ENCODE measurements at places on chromosomes 2 and 18.

DNA sequence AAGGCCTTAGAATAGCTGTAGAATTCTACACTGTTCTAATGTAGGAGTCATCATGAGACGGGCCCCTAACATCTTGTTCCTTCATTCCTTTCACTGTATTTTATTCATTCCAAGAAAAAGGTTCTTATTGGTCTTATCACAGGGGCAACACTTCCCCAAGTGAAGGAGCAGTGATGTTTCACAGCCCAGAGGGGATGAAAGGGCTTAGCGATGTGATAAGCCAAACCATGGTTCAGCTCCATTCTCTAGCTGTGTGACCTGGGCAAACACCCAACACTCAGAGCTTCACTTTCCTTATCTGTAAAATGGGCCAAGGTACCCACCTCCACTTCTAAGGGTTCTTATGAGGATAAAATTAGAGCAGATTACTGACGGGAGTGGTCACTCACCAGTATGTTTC lies 25.4 kb upstream of the HS6ST1 start:
- DNase-seq = no peak

GRCh38 chr2:143263066-143263625 lies 133.9 kb downstream of the ARHGAP15 start:
- DNase-seq = no peak

- DNase-seq = no peak
Measured at GRCh38 chr2:30218338-30218713, 13.0 kb upstream of the LBH start.

- DNase-seq = no peak
Measured at GRCh38 chr2:212173756-212174510, 364.7 kb downstream of the ERBB4 start.

- no peak for DNase-seq
Measured at GRCh38 chr2:157427003-157427921, 16.6 kb downstream of the CYTIP start.

DNA sequence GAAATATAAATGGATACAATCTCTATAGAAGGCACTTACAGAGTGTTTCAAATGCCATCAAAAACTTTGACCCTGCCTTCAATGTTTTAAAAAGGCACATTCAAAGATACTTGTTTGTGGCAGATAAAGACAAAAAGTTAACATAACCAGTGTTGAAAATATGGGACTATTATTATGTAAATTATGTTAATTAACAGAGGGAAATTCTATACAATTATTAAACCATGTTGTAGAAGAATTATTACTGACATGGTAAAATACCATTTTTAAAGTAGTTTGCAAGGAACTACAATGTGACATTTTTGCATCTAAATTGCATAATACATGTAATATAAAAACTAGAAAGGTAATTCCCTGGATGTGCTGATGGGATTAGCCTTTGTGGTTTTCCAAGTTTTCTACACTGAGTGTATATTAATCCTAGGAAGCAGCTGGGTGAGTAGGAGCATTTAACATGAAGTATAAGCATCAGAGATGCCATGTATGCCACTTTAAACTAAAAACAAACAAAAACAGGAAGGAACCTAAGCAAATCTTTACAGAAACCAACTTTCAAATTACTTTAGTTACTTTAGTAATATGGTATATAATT lies 21.7 kb downstream of the MIB1 start:
- no peak for DNase-seq

DNA sequence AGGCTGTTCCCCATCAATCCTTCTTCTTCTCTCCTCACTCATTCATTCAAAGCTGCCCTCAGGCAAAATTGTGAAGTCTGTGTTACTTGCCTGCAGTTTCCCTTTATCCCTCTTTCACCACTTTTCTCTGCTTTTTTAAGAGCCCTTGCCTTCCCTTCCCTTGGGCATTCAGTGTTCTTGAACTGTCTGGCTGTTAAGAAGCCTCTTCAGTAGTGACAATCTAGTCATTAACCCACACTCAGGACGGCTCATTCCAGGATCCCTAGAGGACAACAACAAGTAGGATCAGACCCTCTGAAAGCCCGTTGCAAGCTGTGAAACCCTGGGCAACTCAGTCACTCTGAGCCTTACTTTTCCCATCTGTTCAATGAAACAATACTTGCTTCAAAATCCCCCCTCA lies 615.7 kb downstream of the EPHA4 start:
- no peak for DNase-seq

GRCh38 chr18:55588111-55588869 lies at the start of gene TCF4:
TCF4 (minus strand) TSS chr18:55588192; CDS start chr18:55587116, 1,076 bp downstream.
- DNase-seq = no peak

DNA sequence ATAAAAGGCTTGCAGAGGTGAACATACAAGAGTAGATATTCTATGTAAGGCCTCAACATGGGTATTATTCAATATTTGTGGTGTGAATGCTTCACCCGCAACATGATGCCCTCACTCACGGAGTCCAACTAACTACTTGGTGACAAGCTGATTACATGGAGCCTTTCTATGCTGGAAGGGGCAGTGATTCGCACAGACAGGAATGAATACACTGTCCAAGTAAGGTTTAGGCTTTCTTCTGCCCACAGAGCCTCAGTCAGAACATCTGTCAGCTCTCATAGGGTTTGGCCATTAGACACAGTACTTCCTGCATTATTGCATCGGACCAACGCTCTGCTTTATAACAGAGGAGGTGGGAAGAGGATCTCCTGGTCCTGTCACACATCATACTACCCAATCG lies 80.3 kb upstream of the SLC35G4 start:
- DNase-seq = no peak

- DNase-seq = no peak
Measured at GRCh38 chr2:157523270-157524247, 79.7 kb upstream of the CYTIP start.

DNA sequence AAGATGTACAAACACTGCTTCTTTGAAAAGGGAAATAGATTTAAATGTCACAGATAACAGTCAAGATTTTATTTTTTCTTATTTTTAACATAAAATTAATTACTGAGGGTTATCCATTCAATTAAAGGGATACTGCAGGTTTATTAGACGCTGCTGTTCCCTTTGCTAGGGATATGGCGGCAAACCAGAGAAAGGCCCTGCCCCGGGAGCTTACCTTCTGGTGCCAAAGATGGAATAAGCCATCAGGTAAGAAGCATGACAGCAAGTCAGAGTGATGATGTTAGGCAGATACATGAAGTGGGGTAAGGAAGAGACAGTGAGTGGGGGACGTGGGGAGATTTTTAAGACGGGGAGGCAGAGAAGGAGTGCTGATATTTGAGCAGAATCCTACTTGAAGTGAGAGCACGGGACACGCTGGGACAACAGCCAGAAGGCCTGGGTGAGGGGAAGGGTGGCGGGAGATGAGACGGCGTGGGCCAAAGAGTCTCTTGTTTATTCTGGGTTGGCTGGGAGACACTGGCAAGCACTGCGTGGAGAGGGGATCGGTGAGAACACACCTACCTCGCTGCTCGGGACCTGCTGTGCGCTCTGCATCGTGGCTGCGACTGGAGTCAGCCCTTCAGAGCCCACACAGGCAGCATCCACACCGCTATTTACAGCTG lies 250.5 kb upstream of the TMEM200C start:
- DNase-seq = no peak

DNA sequence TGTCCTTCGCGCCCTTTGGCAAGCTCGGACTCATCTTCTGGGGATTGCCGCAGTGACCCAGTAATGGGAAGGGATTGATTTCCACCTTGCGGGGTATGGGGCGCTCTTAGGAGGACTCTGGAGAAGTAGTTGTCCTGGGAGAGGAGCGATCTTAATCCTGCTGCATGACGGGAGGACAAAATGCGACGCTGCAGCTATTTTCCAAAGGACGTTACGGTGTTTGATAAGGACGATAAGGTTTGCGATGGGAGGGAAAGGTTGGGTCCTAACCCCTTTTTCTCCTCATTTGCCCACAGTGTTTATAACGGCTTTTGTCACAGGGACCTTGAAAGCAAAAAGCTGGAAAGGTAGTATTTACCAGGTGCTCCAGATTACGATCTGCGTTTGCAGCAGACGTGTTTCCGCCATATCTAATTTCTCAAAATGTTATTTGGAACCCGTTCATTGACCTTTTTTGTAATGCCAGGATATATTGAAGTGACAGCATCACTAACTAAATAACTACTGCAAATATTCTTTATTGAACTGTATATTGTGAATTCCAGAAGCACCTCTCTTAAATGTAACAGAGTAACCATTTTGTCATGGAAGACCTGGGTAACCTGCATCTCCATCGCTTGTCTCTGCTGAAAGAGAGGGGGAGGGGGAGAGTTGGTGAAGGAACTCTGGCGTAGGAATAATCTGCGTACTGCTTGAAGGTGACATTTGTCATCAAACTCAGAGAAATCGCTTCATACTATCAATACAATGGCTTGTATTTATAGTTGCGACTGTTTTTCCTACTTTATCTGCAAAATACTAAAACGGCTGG lies 590 bp downstream of the MDH1 start:
- DNase-seq = no peak

GRCh38 chr2:108869542-108869941 lies 83.0 kb downstream of the CCDC138 start:
- no peak for DNase-seq

- DNase-seq = no peak
Measured at GRCh38 chr18:62210138-62210537, 23.1 kb downstream of the RELCH start.

DNA sequence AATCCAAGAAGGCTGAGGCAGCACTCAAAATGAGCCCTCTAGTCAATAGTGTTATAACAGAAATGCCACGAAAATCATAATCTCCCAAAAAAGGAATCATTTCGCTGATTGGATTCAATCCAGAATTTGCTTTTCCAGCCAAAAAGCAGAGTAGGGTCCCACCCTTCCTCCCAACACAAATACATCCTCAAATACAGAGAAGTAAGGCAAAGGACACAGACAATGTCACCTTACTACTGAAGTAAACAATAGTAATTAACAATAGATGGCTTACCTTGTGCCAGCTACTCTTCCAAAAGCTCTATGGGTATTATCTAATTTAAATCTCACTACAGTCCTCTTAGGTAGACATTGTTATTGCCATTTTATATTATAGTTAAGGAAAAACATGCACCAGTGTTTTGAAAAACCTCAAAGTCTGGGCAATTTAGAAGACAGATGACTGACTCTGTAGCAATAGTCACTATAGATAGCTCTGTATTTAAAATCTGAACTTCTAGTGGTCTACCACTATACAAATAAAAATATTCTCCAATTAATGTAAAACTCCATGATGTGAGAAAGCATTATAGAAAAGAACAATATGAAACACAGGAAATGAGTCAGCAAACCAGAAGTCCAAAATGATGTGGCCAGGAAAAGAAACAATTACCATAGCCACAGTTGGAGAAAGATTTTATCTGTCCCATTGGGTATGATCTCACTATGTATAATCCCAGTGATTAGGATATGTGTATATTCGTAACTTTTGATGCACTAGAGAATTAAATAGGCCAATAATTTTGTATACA lies 305.0 kb upstream of the ERBB4 start:
- no peak for DNase-seq

DNA sequence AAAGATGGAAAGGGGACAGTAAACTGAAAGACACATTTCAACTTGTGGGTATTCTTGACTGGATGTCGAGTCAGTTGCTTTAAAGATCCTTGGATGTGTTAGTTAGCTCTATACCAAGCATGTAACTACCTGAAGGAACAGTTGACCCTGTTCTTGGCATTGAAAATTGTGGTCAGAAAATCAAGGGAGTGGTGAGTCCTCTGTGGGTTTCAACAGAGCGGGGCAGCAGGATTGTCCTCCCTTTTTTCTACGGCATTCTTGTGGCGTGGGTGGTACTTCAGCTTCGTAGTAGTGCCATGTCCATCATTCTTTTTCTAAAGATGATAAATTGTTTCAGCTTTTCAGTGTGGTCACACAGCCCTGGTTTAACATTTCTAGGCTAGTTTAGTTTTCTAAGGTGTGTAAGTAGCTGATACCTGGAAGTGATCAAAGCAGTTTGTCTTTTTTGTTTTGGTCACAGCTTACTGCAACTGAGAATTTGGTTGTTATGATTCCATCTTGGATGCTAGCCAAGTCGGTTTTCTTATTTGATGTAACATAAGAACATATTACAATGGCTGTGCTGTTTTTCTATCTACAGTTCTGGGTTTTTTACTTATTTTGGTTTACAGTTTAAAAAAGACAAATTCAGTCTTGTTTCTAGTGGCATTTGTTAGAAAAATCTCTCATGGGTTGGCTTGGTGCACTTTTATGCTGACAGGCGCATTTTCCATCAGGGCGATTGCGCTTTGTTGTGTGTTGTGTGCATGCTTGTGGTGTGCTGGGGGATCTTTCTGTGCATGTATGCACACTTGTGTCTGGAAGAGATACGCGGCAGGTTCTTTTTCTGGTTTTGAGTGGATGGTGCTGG lies 84.7 kb downstream of the ZNF407 start:
- no peak for DNase-seq

GRCh38 chr2:161418715-161419637 lies 2.9 kb downstream of the TBR1 start:
- no peak for DNase-seq

DNA sequence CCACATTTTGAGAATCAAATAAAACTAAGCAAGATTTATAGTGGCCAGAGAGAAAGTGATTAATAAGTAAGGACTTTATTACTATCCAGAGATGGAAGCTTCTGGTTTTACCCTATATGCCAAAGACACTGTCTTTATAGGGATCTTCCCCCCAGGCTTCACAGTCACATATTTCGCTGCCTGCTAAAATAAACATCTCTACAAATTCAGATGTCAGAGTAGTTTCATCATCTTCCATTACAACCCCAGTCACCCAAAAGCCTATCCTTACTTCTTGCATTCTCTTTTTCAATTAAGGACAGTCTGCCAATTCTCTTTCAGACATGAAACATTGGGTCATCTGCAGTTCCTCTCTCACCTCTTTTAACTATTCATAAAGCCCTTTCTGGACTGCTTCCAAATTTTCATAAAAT lies 28.3 kb downstream of the CREB1 start:
- no peak for DNase-seq

DNA sequence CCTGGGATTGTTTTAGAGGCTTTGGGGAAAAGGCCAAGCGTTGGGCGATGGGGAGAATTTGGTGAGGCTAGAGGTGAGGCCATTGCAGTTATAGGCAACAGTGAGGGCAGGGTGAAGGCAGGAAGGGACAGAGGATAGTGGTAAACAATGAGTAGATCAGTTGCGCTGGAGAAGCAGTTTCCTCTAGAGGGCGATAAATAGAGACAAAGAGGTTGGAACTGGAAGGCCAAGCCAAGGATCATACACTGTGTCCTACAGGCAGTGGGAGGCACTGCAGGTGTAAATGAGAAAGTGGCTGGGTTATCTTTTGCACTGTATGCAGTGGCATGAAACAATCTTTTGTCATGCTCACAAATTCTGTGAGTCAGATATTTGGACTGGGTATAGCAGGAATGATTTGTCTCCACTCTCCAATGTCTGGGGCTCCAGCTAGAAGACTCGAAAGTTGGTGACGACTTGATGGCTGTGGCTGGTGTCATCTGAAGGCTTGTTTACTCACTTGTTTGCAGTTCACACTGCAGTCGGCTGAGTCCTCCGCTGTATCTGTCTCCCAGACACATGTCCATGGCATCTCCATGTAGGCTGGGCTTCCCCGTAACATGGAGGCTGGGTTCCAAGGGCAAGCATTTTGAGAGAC lies 82.1 kb downstream of the TNP1 start:
- no peak for DNase-seq

GRCh38 chr2:95309599-95309998 lies 12.5 kb downstream of the KCNIP3 start:
- no peak for DNase-seq

- DNase-seq = no peak
Measured at GRCh38 chr2:86631846-86632485, 8.3 kb upstream of the RNF103 start.

- no peak for DNase-seq
Measured at GRCh38 chr2:29401994-29402393, 286.8 kb downstream of the CLIP4 start.

All from activated CD4-positive, alpha-beta T cell treated with anti-CD3 and anti-CD28 coated beads, Interleukin-2, amount 50 U/mL, for 4 hours (primary cell).